ENCODE measurements at places on chromosomes 1 and 21.

GRCh38 chr1:7659514-7659913, 111.6 kb upstream of the VAMP3 start:
- no peak for DNase-seq

- no peak for DNase-seq
These were observed 245.0 kb upstream of the OLFM3 start for GRCh38 chr1:102241431-102242338.

- DNase-seq: no peak
These were observed 375.4 kb downstream of the COL11A1 start for GRCh38 chr1:102732927-102733326.

GRCh38 chr21:34524646-34525601, 12.9 kb upstream of the KCNE1 start:
- no peak for DNase-seq

DNA sequence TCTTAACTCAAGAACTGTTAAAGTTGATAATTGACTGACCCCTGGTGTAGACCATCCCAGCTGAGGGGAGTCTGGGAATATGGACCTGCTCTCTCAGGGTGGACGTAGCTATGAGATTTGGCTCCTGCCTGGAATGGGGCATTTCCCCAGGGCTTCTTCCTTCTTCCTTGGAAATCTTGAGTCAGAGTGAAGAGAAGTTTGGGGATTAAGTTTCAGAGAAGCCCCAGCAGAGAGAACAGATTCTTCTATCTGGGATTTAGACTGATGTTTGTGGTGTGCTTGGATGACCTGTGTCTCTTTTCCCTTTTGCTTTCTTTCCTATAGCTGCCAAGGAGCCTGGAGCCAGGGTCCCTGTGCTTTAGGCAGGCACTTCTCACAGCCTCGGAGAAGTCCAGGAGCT, 13.2 kb downstream of the AKR1A1 start:
- DNase-seq: no peak

DNA sequence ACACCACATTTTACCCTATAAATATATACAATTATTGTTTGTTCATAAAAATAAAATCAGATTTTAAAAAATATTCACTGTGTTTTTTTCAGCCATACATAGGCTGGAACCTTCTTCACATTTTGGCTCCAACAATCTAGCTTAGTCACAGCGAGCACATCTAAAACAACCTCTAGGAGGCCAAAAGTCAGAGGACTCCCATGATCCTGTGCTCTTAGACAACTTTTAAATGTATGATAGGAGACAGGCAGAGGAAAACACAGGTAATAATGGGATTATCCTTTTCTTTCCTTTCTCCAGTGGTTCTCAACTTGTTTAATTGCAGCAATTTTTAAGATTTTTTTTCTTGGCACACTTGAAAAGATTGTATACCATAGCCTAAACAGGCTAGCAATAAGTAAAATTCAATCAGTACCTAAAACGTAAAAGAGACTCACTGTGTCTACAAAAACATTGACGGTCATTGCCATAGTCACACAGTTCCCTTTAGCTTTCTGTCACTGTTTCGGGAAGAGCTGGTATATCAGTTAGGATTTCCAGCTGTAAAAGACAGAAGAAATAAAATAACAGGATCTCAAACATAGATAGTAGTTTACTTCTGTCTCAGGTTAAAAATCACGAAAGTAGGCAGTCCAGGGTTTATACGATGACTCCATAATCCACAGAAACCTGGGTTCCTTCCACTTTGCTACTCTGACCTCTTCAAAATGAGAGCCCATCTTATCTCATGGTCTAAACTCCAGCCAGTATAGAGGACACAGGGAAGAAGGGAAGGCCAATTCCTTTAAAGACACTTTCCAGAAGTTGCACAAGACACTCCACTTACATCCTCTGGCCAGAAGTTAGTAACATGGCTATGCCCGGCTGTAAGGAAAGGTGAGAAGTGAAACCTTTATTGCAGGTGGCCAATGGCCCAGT, 39.2 kb upstream of the CR1L start:
- DNase-seq: no peak

DNA sequence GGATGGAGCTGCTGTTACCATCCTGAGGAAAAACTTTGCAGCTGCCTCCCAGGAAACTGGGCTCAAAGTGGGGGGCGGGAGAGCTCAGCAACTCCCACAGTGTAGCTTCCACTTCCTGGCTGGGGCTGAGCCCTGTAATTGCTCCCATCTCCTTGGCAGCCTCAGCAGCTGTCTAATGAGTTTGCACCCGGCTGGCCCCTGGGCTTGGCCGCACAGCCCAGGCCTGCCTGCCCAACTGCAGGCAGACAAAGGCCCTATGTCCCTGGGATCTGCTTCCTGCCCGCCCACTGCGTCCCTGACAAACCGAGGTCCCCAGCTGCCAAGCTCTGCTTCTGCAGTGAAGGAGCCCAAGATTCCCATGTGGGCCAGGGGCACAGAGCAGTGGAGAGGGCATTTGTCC, 30.1 kb downstream of the EDN2 start:
- peak; percentile 45 for DNase-seq

DNA sequence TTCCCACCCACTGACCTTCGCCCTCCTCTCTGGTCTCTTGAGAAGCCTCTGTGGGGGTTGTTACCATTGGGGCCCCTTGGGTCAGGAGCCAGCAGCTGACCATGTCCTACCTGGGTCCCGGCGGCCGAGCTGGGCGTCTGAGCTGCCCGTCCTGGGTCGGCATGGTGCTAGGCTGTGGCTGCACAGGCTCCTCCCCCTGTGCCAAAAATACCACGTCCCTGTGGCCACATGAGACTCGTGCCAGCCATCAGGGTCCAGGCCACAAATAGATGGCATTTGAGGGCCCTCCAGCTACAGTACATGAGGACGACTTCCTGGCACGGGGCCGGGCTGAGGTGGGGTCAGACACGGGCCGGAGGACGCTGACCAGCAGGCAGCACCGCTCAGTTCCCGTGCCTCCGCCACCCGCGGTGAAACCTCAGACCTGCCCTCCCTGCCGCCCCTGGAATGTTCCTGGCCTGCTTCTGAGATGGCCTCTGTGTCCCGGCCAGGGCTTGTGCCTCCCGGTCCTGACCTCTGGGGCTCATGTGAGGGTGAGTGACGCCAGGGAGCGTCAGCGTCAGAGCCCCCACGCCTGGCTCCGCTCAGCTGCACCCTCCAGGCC, at the start of gene PERM1:
TSS of gene PERM1 (minus strand) at position 139 of the 604 bp plus-strand sequence. CDS start 1,064 bp downstream, outside the sequence.
- no peak for DNase-seq

DNA sequence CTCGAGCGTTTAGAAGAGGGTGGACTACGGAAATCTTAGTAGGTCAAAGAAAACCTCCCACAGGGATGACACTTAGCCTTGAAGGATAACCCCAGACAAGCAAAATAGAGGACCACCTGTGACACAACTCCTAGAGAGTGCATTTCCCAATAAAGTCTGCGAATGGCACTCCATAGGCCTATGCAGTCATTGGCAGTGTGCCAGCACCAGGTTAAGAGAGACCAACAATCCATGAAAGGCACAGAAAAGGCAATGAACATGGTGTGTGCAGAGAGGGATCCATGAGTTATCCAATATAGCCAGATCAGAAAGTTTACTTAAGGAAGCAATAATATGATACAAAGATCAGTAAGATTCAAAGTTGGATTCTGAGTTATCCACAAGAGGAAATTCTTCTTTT, 45.2 kb upstream of the FMO2 start:
- DNase-seq: no peak

DNA sequence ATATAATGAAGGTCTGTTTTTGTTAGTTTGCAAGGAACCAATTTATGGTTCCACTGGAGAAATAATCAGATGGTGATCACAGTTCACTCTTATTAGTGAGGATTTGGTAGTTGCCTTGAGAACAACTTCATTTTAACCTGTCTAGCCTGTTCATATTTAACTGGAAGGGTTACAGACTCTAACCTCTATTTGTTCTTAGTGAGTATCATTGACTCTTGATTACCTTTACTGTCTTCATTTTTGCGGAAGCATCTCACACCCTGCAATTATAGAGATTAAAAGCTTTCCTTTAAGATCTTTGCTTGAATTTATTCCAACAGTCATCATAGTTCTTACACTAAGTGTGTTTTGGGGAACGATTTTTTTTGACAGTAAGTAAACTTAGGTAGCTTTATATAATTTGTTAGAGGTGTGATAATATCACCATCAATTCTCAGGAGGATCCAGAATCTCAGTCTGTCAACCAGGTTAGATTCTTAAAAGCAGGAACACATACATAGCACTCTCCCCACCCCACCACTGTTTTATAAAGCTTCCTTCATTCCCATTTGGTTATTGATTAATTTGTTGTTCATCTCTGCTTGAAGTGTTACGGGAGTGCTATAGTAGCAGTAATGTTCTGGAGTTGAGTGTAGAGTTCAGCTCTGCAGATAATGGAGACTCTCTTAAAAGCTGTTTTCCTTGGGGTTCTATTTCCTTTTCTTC, 30.1 kb downstream of the B3GALT2 start:
- no peak for DNase-seq
